Aortic smooth muscle cell (primary cell): ENCODE measurements at places on chromosomes 12 and 14. TPM values are rescaled to one million over a fixed set of nuclear protein-coding genes. Genes with fewer than 3 reads are reported as not detected.

HOXC12 gene
- not detected in 2 replicates for total RNA-seq

DAZAP2 gene
- total RNA-seq: 54.7 and 72.1 TPM in 2 replicates

TBC1D30 gene
- 0.53 and 0.62 TPM in 2 replicates for total RNA-seq

C12orf50 gene
- total RNA-seq: 0.13 TPM in 1 of 2 replicates, not detected in the other

PPFIA2 gene
- 2.6 and 4.1 TPM in 2 replicates for total RNA-seq

ASIC1 gene
- 1.3 and 1.4 TPM in 2 replicates for total RNA-seq

SLC39A9 gene
- total RNA-seq: 118 and 127 TPM in 2 replicates

PRKD1 gene
- 16.1 and 18.0 TPM in 2 replicates for total RNA-seq

GDF3 gene
- total RNA-seq: not detected in 2 replicates

PAX9 gene
- total RNA-seq: 0.12 and 0.26 TPM in 2 replicates

CACNA2D4 gene
- 0.06 and 0.13 TPM in 2 replicates for total RNA-seq

ZDHHC22 gene
- not detected in 2 replicates for total RNA-seq

TAS2R20 gene
- 1.8 and 3.9 TPM in 2 replicates for total RNA-seq

TMTC1 gene
- 27.0 and 101 TPM in 2 replicates for total RNA-seq

PZP gene
- under 0.01 TPM in 1 of 2 replicates, not detected in the other for total RNA-seq

ADAMTS20 gene
- total RNA-seq: not detected in 2 replicates

TTC9 gene
- 5.3 and 7.9 TPM in 2 replicates for total RNA-seq

NGB gene
- not detected in 2 replicates for total RNA-seq

IL23A gene
- 0.12 TPM in 1 of 2 replicates, not detected in the other for total RNA-seq

SCNN1A gene
- total RNA-seq: not detected in 2 replicates

SAV1 gene
- 14.7 and 19.5 TPM in 2 replicates for total RNA-seq

NPFF gene
- total RNA-seq: not detected in 2 replicates

NFE2 gene
- not detected in 2 replicates for total RNA-seq

AICDA gene
- not detected in 2 replicates for total RNA-seq

PLA2G1B gene
- 0.25 TPM in 1 of 2 replicates, not detected in the other for total RNA-seq

LMBR1L gene
- 33.5 and 34.1 TPM in 2 replicates for total RNA-seq

BDKRB1 gene
- 0.53 TPM in 1 of 2 replicates, not detected in the other for total RNA-seq
